ENCODE measurements at places on chromosomes 6 and 20.

- DNase-seq, result no peak
Measured at GRCh38 chr6:48139818-48140614, 29.0 kb upstream of the PTCHD4 start.

DNA sequence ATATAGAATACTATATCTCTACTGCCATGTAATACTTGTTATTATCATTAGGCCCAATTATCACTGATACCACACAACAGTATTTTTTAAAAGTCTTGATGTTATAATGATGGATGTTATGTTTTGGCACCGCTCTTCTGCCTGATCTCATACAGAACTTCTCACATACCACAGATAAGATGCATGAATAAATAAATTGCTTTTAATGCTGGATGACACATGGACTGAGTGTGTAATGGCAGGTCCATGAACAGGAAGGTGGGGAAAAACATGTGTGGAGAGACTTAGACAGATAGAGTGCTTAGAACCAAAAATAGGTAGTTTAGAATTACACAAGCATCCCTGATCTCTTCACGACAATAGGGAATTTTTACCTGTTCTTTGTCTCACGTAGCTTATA lies 258.4 kb upstream of the MARCKS start:
- no peak for DNase-seq

GRCh38 chr6:29758761-29759160 lies 35.5 kb downstream of the HLA-F start:
- no peak for DNase-seq

DNA sequence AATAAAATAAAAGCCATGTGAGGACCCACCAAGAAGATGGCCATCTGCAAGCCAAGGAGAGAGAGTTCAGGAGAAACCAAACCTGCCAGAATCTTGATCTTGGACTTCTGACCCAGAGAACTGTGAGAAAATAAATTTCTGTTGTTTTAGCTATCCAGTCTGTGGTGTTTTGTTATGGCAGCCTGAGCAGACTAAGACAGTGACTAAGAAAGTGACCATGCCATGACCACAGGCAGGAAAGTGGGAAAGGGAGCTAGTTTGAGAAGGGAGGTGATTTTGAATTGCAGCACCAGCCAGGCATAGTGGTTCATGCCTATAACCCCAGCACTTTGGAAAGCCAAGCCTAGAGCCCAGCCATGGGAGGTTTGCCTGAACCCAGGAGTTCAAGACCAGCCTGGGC lies 21.9 kb upstream of the C6orf62 start:
- DNase-seq, result no peak

GRCh38 chr20:44187772-44188709 lies 1.1 kb upstream of the JPH2 start:
- DNase-seq, result no peak

- DNase-seq, result peak; percentile 59
Measured at GRCh38 chr20:38726804-38727606, 2.7 kb downstream of the SLC32A1 start.

DNA sequence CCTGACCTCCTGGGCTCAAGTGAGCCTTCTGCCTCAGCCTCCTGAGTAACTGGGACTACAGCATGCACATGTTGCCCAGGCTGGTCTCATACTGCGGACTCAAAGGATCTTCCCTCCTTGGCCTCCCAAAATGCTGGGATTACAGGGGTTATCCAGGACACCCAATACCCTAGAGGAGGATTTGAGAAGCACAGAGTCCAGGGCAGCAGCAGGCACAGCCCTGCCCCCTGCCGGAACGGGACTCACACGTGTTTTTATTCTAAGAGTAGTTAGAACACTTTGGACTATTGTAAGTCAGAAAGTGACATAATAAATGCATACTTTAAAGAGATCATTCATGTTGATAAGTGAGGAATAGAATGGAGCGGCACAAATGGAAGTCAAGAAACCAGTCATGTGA lies 80.2 kb downstream of the C6orf118 start:
- DNase-seq, result no peak

- DNase-seq, result no peak
Measured at GRCh38 chr6:18317850-18318249, 53.5 kb upstream of the DEK start.

- no peak for DNase-seq
Measured at GRCh38 chr20:33811776-33812151, 616 bp downstream of the CHMP4B start.

DNA sequence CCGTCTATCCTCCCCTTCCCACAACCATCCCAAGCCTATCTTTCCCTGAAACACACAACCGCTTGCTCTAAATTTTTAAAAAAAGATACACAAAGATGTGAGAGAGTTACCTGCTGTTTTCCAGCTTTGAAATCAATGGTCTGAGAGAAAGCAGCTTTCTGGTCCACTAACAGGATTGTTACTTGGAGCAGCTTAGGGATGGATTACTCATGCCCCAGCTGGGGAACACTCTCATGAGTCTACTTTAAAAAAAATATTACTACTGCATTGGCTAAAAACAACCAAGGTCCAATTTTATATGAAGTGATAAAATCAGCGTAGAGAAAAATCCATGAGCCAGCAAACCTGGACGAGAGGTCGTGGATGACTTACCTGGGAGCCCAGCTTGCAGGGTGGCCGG lies 29.6 kb upstream of the FOXC1 start:
- DNase-seq, result no peak

- no peak for DNase-seq
Measured at GRCh38 chr20:22758815-22759214, 174.4 kb upstream of the FOXA2 start.

DNA sequence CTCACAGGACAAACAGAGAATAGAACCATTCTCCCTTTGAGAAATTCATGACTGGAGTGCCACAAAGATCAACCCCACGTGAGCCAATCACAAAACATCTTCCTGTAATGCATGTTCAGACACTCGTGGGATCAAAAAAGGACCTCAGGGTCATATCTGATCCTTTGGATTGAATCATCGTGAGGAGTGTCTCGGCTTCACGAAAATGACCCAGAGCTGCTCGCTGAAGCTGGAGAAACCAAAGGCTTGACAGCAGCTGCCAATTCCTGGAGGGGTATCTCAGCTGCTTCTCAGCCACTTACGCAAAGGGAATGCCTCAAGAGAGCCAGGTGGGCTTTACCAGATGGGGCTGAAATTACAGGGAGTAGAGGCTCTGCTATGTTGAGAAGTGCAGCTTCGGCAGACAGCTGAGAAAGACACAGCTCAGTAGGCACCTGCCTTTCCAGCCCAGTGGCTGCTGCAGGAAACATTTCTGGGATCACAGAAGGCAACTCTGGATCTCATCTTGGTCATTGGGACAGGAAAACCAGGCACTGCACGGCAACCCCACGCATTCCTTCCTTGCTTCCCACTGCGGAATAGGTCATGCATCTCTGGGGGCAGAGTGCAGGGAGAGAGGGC lies 813.1 kb downstream of the KIF16B start:
- no peak for DNase-seq

- no peak for DNase-seq
Measured at GRCh38 chr6:100999034-100999597, 118.0 kb upstream of the ASCC3 start.

- no peak for DNase-seq
Measured at GRCh38 chr6:152920016-152920415, 62.8 kb downstream of the FBXO5 start.

DNA sequence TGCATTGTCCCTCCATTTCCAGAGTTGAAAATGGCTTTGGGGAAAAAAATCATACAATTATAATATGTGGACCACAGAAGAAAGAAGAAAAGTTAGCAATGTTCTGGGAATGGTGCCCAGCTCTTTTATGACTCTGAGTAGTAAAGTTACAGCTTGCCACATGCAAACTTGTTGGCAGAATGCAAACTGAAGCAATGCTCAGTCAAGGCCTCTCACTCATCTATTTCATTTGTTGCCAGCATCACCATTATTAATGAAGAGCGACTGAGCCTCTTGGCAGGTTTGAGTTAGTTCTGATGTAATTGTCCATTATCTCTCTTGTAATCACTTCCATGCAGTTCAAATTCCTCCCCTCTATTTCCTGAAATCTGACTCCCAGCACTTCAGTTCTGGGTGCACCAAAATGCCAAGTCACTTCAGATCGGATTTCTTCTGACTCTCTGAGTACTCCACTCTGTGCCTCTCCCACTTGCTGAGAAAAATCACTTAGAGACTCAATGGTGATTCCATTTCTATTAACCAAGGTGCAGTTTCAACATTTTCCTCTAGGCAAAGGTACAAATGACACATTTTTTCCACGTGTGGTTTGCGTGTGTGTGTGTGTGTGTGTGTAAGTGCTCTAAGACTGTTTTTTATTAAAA lies 154.4 kb upstream of the STMND1 start:
- DNase-seq, result no peak

DNA sequence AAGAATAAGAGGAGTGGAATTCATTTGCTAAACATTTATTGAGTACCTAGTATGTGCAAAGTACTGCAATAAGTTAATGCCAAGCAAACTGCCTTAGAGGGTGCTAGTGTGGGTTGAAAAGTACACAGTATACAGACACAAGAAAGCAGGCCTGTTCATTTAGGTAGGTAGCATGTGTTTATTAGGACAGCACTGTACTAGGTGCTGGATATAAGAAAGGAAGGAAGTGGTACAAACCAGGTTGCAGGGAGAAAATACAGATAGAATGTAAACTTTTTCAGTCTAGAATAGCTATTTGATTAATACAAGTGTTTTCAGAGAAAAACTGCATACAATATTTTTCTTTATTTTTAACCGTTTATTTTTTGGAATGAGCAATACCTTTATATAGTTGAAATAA lies 68.1 kb downstream of the PHF20 start:
- DNase-seq, result no peak

DNA sequence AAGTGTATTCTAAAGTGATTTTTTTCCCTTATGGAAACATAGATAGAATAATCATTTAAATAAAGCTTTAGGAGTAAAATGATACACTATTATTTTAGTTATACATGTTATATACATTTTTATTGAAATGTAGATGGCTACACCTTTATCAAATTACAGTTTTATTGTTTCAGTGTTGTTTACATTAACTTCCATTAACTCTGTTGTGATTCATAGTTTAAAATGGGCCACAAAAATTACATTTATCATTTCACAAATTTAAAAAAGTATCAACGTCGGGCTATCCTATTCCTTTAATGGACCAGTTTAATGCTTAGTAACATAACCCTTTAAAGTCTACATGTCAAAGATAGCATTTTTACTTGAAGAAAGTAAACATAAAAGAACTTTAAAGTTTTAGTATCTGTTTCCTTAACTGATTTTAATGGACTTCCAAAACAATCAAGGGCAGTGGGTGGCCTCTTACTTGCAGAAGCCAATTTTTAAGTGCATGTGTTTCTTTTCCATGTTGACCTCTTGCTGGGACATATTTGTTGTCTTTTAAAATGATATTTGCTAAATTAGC lies 47.8 kb upstream of the FLRT3 start:
- no peak for DNase-seq

GRCh38 chr6:157068691-157069324 lies 254.5 kb downstream of the TMEM242 start:
- DNase-seq, result no peak

DNA sequence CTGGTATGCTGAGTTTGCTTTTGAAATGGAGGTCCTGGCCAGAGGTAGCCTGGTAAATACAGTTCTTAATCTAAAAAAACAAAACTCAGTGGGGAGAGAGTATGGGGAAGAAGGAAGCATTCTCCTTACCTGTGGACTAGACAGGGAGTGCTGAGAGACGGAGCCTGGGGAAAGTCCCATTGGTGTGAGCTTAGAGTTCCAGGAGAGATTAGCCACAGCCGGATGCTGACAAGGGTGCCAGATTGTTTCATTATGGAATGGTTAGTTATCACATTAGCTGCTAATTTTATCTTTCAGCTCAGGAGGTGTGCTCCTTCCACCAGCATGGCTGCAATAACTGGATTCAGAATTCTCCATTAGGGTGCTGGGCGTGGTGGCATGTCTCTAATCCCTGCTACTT lies 75.9 kb downstream of the RREB1 start:
- DNase-seq, result no peak

DNA sequence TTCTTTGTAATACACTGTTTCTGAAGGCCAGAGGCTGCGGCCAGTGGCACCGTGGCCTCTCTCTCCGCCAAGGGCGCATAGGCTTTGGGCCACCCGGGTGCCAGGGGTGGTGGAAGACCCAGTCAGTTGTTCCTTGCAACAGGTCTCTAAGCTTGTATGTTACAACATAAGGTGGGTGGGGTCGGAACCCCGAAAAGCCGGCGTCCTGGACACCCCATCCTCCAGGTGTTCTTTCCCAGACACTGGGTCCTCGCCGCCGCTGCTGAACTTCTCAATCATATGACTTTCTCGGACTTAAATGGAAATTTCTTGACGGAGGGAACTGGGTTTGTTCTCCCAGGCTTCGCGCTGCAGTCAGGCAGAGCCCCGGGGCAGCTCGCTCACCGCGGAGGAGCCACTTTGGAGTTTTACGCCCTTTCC lies 983 bp upstream of the KCNQ5 start:
- DNase-seq, result no peak

- no peak for DNase-seq
Measured at GRCh38 chr6:145669627-145670034, 65.7 kb downstream of the EPM2A start.

DNA sequence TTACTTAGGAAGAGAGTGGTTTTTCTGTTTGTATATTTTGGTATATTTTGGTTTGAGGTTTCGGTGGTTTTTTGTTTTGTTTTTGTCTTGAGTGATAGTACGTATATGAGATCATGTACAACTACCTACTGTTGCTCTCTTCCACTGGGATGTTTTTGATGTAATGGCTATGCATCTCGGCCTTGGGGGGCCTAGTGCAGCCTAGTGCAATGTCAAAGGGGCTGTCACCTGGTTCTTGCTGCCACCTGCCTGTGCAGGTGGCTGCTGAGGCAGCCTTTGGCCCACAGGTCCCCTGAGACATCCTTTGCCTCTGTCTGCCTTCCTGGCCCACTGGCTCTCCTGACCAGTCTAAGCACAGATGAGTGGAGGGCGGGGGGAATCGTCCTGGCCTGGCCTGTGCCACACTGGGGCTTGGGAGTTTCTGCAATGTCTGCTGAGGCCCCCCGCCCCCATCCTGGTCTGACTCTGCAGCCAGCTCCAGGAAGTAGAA lies 546.6 kb downstream of the CD83 start:
- DNase-seq, result no peak

DNA sequence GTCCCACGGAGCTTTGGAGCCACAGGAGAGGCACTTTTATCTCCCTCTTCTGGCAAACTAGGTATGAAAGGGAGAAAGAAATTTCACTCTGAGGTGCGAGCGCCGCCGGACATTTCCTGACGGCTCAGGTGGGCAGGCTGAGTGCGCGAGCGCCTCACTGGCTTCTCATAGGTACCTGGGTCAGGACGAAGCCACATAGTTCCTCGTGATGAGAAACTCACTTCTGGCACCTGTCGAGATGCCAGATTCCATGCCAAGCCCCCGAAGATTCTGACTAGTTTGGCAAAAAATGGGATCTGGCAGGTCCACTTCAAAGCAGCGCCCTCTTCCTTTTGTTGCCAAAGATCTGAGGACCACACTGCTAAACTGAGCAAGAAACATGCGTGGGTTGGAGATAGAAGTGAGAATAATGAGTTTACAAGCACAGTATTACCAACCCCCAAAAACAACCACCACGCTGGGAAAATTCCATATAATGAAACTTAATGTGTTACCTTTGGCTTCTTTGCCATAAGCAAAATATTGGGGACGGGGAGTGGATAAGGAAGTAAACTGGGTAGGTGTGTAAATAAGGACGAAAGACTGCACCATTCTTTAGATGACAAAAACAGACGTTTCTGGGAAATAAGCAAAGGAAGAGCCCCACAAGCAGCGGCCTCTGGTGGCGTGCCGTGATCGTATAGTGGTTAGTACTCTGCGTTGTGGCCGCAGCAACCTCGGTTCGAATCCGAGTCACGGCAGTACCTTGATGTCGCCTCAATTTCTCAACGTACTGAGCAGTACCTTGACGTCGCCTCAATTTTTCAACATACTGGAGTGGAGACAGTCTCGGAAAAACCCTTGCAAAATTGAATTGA lies 89.8 kb upstream of the PRSS16 start:
- DNase-seq, result peak; percentile 82

GRCh38 chr20:23178806-23179205 lies 92.7 kb upstream of the CD93 start:
- no peak for DNase-seq

Measured in activated naive CD4-positive, alpha-beta T cell treated with Interleukin-2 at 50 U/mL for 16 hours (primary cell).